ENCODE measurements at places on chromosomes 1 and 21. TPM values are rescaled to one million over a fixed set of nuclear protein-coding genes. Genes with fewer than 3 reads are reported as not detected.

TIE1 gene
- total RNA-seq = 2.2 TPM

KRTAP19-5 gene
- total RNA-seq = not detected

HNRNPU gene
- 614 TPM for total RNA-seq

BLZF1 gene
- total RNA-seq = 10.3 TPM

Data from H1 (cell line).